Activated T-helper 2 cell treated with anti-CD3 and anti-CD28 coated beads, Interferon-gamma antibody, Interleukin-2, Interleukin-4, amounts not matched to agents 10 μg/mL and 5 μg/mL and 100 μg/mL, durations not matched to agents 14 hours and 24 hours and 36 hours (primary cell): ENCODE measurements at places on chromosomes 16 and 17. TPM values are rescaled to one million over a fixed set of nuclear protein-coding genes. Genes with fewer than 3 reads are reported as not detected.

Gene MLKL
- total RNA-seq, result 21.6 and 25.6 TPM in 2 replicates

Gene HOXB9
- total RNA-seq, result 0.16 TPM in 2 replicates

Gene MYCBPAP
- 3.1 and 4.4 TPM in 2 replicates for total RNA-seq

Gene CHRNB1
- total RNA-seq, result 6.6 and 6.9 TPM in 2 replicates

- DNase-seq, result no peak
Measured at GRCh38 chr16:64203126-64203525, 918.7 kb downstream of the CDH11 start.

DNA sequence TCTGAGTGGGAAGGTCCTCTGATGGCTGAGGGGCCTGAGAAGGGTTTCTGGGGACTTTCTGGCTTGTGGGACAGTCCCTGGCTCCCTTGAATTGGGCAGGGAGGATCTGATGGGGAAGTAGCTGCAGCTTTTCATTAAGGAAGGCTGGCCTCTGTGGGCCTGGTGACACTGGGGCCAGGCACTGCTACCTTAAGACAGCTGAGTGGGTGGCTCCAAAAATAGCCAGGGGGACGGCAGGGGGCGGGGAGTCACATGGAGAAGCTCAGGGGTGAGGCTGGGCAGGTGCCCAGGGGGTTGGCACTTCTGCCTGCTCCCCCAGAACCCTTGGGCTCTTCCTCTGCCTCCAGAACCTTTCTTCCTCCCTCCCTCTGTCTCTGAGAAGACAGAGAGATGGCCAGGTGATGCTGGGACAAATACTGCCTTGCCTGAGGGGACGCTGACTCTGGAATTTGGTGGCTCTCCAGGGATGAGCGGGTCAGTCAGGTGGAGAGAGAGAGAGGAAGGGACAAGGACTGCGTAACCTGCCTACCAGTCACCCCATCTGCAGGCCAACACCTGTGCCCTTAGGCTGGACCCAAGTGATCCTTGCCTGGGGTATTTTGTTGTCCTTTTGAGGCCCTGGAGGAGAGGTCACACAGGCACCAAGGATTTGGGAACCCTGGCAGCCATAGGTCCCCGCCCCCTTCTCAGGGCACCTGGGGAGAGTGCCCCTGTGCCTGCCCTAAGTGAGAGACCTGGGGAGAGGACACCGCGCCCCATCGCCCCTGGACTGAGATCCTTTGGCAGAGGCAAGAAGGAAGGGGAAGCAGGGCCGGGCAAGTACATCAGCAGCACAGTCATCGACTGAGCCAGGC, 1.7 kb upstream of the SGCA start:
- DNase-seq, result no peak
